Osteocyte (in vitro differentiated cells): ENCODE measurements at places on chromosomes 11 and 22.

- H3K27me3 ChIP-seq, result peaks cover 6% of the 10 kb centered on the region
- no peak overlapping the region for H3K27ac ChIP-seq
Observed at GRCh38 chr22:48902983-48903650, 924.6 kb downstream of the BRD1 start.

DNA sequence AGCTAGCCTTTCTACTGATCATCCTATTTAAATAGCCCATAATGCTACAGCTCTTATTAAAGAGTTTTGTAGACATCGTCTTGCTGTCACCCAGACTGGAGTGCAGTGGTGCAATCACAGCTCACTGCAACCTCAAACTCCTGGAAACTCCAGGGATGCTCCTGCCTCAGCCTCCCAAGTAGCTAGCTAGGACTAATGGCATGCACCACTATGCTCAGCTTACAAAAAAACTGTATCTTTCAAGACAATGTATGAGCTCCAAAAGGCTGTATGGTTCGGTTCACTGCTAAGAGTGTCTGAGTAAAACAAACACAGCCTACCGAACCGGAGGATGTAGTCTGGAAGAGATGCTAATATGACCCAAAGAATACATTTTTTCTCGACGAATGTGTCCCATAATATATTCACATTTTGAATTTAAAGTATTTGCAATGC is 2.6 kb downstream of the TAF1D start:
- peak overlapping the region; percentile 99 for H3K4me3 ChIP-seq
- peak overlapping the region; percentile 77 for H3K27ac ChIP-seq
- H3K4me1 ChIP-seq, result peaks cover 59% of the 10 kb centered on the region
- no peaks in the 10 kb centered on the region for H3K27me3 ChIP-seq

DNA sequence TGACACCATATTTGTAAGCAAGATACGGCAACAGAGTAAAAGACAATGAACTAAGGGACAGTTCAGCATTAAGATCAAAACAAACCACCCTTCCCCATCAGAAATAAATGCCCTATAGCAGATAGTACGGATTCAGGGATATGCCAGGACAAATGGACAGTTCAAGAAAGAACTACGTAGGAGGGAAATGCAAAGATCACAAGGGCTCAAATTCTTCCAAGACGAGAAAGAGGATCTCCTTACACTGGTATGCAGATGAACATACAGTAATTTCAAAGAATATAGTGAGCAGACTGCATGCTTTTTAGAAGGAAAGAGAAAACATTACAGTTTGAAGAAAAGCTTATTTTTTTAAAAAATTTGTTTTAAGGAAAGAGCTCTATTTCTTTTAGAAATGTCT is 124.7 kb upstream of the APOA1 start:
- peaks cover 43% of the 10 kb centered on the region for H3K4me1 ChIP-seq
- H3K36me3 ChIP-seq, result peaks cover 4% of the 10 kb centered on the region
- no peak for DNase-seq
- H3K4me3 ChIP-seq, result no peak overlapping the region
- no peaks in the 10 kb centered on the region for H3K27me3 ChIP-seq

DNA sequence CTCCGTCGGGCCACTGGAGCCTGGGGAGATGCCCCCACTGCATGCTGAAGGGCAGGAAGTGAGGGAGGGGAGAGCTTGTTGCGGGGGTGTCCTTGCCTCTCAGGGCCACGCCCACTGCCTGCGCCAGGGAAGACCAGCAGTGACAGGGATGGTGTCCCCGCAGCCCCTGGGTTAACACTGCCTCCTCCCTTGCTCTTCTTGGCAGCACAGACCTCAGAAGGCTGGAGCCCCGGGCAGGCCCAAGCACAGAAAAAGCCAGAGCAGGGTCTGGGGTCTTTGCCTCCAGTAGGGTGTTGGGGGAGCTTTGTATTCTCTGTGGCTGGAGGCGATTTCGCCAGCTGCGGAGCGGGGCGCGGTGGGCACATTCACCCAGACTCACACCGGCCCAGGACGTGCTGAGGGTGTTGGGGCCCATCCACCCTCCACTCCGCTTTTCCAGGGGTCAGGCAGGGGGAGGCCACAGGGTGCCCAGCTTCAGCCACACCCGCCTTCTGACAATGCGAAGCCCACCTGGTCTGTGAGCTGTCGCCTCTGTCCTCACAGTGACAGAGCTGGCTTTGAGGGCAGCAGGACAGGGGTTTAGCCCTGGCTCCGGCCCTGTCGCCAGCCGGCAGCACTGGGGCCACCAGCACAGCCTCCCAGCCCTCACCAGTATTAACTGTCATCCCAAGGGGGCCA is 83.7 kb downstream of the CDKN1C start:
- no peak for DNase-seq
- H3K36me3 ChIP-seq, result no peaks in the 10 kb centered on the region
- H3K27ac ChIP-seq, result no peak overlapping the region
- peaks cover 25% of the 10 kb centered on the region for H3K27me3 ChIP-seq
- peaks cover 6% of the 10 kb centered on the region for H3K4me1 ChIP-seq

DNA sequence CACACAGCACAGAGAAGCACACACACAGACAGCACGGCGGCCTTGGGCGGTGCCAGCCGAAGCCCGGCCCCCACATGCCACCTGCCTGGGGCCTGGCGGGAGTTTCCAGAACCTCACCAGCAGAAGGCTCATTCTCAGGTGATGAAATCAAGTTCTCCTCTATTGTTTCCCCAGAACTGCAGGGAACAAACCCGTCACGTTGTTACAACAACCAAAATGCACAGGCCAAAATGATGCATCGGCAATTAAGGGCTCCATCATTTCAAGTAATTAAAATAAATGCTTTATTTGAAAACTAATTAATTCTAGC is 30.8 kb downstream of the GNB1L start:
- no peaks in the 10 kb centered on the region for H3K27me3 ChIP-seq
- H3K4me1 ChIP-seq, result peaks cover 15% of the 10 kb centered on the region

- H3K36me3 ChIP-seq, result no peaks in the 10 kb centered on the region
- H3K4me3 ChIP-seq, result no peak overlapping the region
- H3K27ac ChIP-seq, result peak overlapping the region; percentile 77
- no peaks in the 10 kb centered on the region for H3K27me3 ChIP-seq
- no peak for DNase-seq
Observed at GRCh38 chr11:108906826-108907225, 242.0 kb downstream of the DDX10 start.
